ENCODE measurements at places on chromosomes 7 and 10. TPM values are rescaled to one million over a fixed set of nuclear protein-coding genes. Genes with fewer than 3 reads are reported as not detected.

VAX1 gene
- total RNA-seq = 0.23 TPM

SLC26A3 gene
- total RNA-seq = not detected

MGMT gene
- 13.4 TPM for total RNA-seq

GOLGA7B gene
- 0.36 TPM for total RNA-seq

PHTF2 gene
- 23.0 TPM for total RNA-seq

TUBAL3 gene
- total RNA-seq = not detected

AKR1C8 gene
- not detected for total RNA-seq

SLC13A1 gene
- not detected for total RNA-seq

NOM1 gene
- 28.2 TPM for total RNA-seq

RHOBTB1 gene
- 15.8 TPM for total RNA-seq

DENND2A gene
- 29.8 TPM for total RNA-seq

CTAGE4 gene
- total RNA-seq = 0.55 TPM

GNAT3 gene
- not detected for total RNA-seq

HOGA1 gene
- 0.36 TPM for total RNA-seq

DNA sequence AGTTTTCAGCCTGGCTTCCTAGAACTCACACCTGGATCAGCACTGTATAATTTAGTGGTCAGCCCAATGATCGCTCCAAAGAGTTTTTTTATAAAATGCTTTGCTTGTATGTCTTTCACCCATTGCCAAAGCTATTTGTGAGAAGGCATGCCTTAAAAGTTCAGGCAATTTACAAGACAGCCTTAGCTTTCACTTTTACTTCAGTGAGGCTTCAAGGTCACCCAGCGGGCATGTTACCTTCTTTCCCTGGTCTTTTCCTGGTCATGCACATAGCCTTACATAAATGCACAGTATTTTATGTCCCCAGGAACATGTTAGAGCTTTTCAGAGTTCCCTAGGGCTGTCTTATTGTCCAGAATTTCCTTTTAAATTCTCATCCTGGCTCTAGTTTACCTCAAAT lies 179.9 kb upstream of the TMEM72 start:
- no peak for DNase-seq
- no peak overlapping the region for H3K27ac ChIP-seq
- H3K4me3 ChIP-seq = no peak overlapping the region
- no peaks in the 10 kb centered on the region for H3K4me1 ChIP-seq
- no peaks in the 10 kb centered on the region for H3K36me3 ChIP-seq

GRCh38 chr7:121437470-121437869 lies 41.4 kb upstream of the FAM3C start:
- no peak overlapping the region for H3K27ac ChIP-seq
- no peak overlapping the region for H3K4me3 ChIP-seq
- no peaks in the 10 kb centered on the region for H3K27me3 ChIP-seq
- no peak for DNase-seq
- H3K36me3 ChIP-seq = peaks cover 2% of the 10 kb centered on the region

- no peak overlapping the region for H3K27ac ChIP-seq
- H3K36me3 ChIP-seq = no peaks in the 10 kb centered on the region
- H3K4me3 ChIP-seq = no peak overlapping the region
- H3K4me1 ChIP-seq = peaks cover 42% of the 10 kb centered on the region
- no peaks in the 10 kb centered on the region for H3K27me3 ChIP-seq
- no peak for DNase-seq
Measured at GRCh38 chr10:3046210-3046779, 21.1 kb upstream of the PFKP start.

- peaks cover 81% of the 10 kb centered on the region for H3K27me3 ChIP-seq
- no peak for DNase-seq
- H3K4me1 ChIP-seq = peaks cover 12% of the 10 kb centered on the region
- H3K36me3 ChIP-seq = no peaks in the 10 kb centered on the region
- no peak overlapping the region for H3K27ac ChIP-seq
Measured at GRCh38 chr10:86362586-86363183, 3.9 kb downstream of the GRID1 start.

DNA sequence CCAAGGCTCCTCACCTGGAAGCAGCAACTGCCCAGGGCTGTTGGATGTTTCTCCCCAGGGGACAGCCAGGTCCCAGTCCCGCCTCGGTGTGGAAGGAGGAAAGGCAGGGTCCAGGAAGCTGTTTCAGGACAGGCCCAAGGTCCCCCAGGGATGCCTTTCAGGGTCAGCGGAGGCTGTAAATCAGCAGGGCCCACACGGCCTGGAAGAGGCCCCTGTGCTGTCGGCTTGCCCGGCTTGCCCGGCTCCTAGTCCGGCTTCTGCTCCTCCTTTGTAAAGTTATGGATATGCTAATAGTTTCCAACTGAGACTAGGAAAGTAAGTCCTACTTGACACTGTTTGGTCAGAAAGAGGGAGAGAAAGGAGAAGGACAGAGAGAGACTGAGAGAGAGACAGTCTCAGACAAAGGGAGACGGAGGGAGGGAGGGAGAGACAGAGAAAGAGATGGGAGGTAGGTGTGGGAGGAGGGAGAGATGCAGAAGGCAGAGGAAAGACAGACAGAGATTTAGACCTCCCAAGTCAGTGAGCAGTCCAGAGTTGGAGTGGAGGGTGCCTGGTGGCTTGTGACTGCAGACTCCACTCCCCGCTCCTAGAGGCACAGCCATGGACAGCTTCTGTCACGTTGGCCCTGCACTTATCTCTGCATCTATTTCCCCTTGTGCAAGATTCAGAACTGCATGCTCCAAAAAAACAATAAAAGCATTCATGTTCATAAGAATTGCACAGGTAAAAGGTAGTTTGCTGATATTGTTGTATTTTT lies 10.5 kb downstream of the IKZF1 start:
- no peak overlapping the region for H3K27ac ChIP-seq
- no peaks in the 10 kb centered on the region for H3K36me3 ChIP-seq
- peaks cover 6% of the 10 kb centered on the region for H3K27me3 ChIP-seq
- peaks cover 44% of the 10 kb centered on the region for H3K4me1 ChIP-seq

- no peak for DNase-seq
- no peaks in the 10 kb centered on the region for H3K36me3 ChIP-seq
- no peaks in the 10 kb centered on the region for H3K27me3 ChIP-seq
- H3K27ac ChIP-seq = no peak overlapping the region
- H3K4me3 ChIP-seq = no peak overlapping the region
Measured at GRCh38 chr7:109842386-109842785, 1248.5 kb upstream of the LRRN3 start.

DNA sequence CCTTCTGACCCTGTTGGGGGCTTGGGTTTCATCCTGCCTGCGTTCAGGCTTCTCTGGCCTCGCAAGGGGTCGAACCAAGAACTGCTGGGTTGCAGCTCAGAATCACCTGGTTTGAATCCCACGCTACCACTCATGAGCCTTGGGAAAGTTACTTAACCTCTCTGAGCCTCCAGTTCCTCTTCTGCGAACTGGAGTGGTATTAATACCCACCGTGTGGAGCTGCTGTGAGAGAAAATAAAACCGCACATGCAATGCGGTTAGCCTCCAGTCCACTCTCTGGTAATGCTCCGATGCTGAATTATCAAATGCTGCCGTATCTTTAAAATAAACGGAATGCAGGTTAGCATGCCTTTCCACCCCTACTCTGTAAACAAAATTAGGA lies 171.9 kb downstream of the ARHGAP12 start:
- no peaks in the 10 kb centered on the region for H3K27me3 ChIP-seq
- H3K27ac ChIP-seq = peak overlapping the region; percentile 93
- H3K36me3 ChIP-seq = no peaks in the 10 kb centered on the region
- DNase-seq = no peak
- no peak overlapping the region for H3K4me3 ChIP-seq

- no peaks in the 10 kb centered on the region for H3K36me3 ChIP-seq
- H3K4me3 ChIP-seq = no peak overlapping the region
- DNase-seq = no peak
Measured at GRCh38 chr7:105857009-105857952, 19.1 kb downstream of the ATXN7L1 start.

GRCh38 chr7:100221231-100221718 lies 1.5 kb downstream of the PVRIG start:
- no peaks in the 10 kb centered on the region for H3K36me3 ChIP-seq
- no peak for DNase-seq
- no peak overlapping the region for H3K27ac ChIP-seq
- no peaks in the 10 kb centered on the region for H3K27me3 ChIP-seq
- no peak overlapping the region for H3K4me3 ChIP-seq

GRCh38 chr10:130638991-130639390 lies 502.8 kb downstream of the GLRX3 start:
- no peak for DNase-seq
- peaks cover 2% of the 10 kb centered on the region for H3K27me3 ChIP-seq
- H3K27ac ChIP-seq = no peak overlapping the region
- no peaks in the 10 kb centered on the region for H3K36me3 ChIP-seq
- H3K4me3 ChIP-seq = no peak overlapping the region
- no peaks in the 10 kb centered on the region for H3K4me1 ChIP-seq

DNA sequence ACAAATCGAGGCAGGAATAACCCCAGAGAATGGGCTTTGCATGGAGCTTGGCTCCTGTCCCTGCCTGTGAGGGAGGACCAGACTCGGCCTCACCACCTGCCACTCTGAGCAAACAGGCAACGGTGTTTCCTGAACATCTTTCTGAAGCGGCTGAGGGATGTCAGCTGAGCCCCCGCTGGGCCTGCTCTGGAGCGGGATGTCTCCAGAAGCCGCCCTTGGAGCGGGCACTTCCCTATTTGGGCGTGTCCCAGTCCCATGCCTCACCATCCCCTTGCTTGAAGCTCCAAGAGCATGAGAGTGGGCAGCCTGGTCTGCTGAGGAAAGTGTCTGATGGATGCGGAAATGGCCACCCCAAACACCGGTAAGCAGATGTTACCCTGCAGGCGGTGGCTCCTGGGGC lies 10.2 kb downstream of the ALKBH4 start:
- no peak overlapping the region for H3K27ac ChIP-seq
- H3K27me3 ChIP-seq = no peaks in the 10 kb centered on the region
- H3K4me1 ChIP-seq = peaks cover 11% of the 10 kb centered on the region
- H3K4me3 ChIP-seq = no peak overlapping the region

- H3K4me1 ChIP-seq = no peaks in the 10 kb centered on the region
- no peak overlapping the region for H3K27ac ChIP-seq
- H3K4me3 ChIP-seq = no peak overlapping the region
- no peak for DNase-seq
Measured at GRCh38 chr10:131431533-131431932, 120.0 kb upstream of the TCERG1L start.

GRCh38 chr7:42227541-42227935 lies 9.5 kb downstream of the GLI3 start:
- H3K36me3 ChIP-seq = no peaks in the 10 kb centered on the region
- H3K27me3 ChIP-seq = no peaks in the 10 kb centered on the region
- peaks cover 96% of the 10 kb centered on the region for H3K4me1 ChIP-seq
- peak overlapping the region; percentile 53 for H3K27ac ChIP-seq
- no peak for DNase-seq

DNA sequence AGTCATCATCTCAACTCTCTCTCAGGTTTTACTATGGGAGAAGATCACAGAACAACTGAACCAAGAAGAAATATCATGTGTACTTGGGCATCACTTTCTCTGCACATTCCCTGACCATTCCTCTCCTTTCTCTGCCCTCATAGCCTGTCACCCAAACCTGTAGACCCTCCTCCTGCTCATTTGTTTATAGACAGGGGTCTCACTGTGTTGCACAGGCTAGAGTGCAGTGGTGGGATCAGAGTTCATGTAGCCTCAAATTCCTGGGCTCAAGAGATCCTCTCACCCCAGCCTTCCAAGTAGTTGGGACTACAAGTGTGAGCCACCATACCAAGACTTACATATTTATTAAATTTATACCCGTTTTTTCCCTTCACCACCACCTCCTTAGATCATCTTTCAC lies 260.8 kb upstream of the SLC26A5 start:
- H3K36me3 ChIP-seq = no peaks in the 10 kb centered on the region
- H3K27me3 ChIP-seq = peaks cover 53% of the 10 kb centered on the region
- no peak overlapping the region for H3K4me3 ChIP-seq
- H3K27ac ChIP-seq = no peak overlapping the region

- H3K27ac ChIP-seq = no peak overlapping the region
- DNase-seq = no peak
- no peak overlapping the region for H3K4me3 ChIP-seq
- H3K4me1 ChIP-seq = no peaks in the 10 kb centered on the region
- no peaks in the 10 kb centered on the region for H3K36me3 ChIP-seq
- H3K27me3 ChIP-seq = peaks cover 4% of the 10 kb centered on the region
Measured at GRCh38 chr10:67770537-67770936, 67.5 kb downstream of the DNAJC12 start.

GRCh38 chr7:26898891-26899290 lies 34.5 kb upstream of the SKAP2 start:
- no peak for DNase-seq
- no peaks in the 10 kb centered on the region for H3K4me1 ChIP-seq
- no peaks in the 10 kb centered on the region for H3K36me3 ChIP-seq
- H3K27ac ChIP-seq = no peak overlapping the region
- peaks cover 19% of the 10 kb centered on the region for H3K27me3 ChIP-seq
- no peak overlapping the region for H3K4me3 ChIP-seq

GRCh38 chr7:79782256-79782655 lies 328.8 kb upstream of the MAGI2 start:
- no peaks in the 10 kb centered on the region for H3K36me3 ChIP-seq
- DNase-seq = no peak
- H3K27ac ChIP-seq = no peak overlapping the region
- no peaks in the 10 kb centered on the region for H3K4me1 ChIP-seq
- no peak overlapping the region for H3K4me3 ChIP-seq

GRCh38 chr10:23173214-23174073 lies 18.7 kb upstream of the PTF1A start:
- no peak for DNase-seq
- H3K27me3 ChIP-seq = peaks cover 96% of the 10 kb centered on the region
- H3K36me3 ChIP-seq = no peaks in the 10 kb centered on the region
- H3K4me3 ChIP-seq = peak overlapping the region; percentile 47
- no peak overlapping the region for H3K27ac ChIP-seq
- H3K4me1 ChIP-seq = peaks cover 6% of the 10 kb centered on the region

DNA sequence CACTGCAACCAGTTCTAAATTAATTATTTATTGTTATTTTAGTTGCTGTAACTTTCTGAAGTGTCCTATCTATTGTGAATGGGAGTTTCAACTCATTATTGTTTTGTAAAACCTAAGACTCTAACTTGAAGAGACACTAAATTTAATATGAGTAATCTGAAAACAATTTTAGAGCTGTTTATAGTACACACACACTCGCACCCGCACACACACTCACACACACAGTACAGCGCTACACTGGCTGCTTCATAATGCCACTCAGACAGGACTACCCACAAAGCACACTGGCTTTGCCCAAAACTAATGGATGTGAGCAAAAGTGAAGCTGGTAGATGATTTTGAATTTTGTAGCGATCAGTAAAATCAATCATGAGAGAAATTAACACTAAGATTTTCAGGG lies 238.9 kb upstream of the ETV1 start:
- H3K4me1 ChIP-seq = peaks cover 12% of the 10 kb centered on the region
- peak overlapping the region; percentile 52 for H3K27ac ChIP-seq
- no peak for DNase-seq
- H3K36me3 ChIP-seq = no peaks in the 10 kb centered on the region
- H3K4me3 ChIP-seq = no peak overlapping the region

DNA sequence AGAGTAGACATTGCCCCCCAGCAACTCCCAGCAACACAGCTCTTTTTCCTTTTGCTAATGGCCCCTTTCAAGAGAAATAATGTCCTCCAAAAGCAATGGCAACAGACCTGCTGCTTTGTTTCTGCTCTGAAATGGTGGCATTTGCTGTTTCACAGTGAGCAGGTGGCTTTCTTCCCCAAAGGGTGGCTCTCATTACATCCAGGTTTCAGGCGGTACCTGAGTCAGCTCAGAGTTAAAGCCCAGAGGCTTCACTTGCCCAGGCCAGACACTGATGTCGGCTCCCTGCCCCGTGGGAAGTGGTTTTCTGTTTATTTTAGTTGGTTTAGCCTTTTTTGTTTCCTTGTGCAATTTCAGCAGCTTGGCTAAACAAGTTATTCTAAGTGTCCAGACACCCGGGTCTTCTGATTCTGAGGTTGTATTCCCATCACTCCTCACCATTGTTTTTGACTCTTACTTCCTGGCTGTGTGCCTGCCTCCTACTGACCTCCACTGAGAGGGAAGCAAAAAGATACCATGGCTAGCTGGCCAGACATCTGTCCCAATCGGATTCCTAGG lies 7.8 kb upstream of the ATOH7 start:
- no peaks in the 10 kb centered on the region for H3K36me3 ChIP-seq
- no peaks in the 10 kb centered on the region for H3K4me1 ChIP-seq
- no peaks in the 10 kb centered on the region for H3K27me3 ChIP-seq
- no peak overlapping the region for H3K4me3 ChIP-seq

Measured in neural crest cell (in vitro differentiated cells).